ENCODE measurements at places on chromosomes 4 and X.

GRCh38 chrX:23292988-23293651 lies 41.5 kb upstream of the PTCHD1 start:
- no peak for DNase-seq

GRCh38 chrX:66221856-66222255 lies 57.8 kb downstream of the HEPH start:
- DNase-seq, result no peak

GRCh38 chrX:46185923-46186810 lies 359.1 kb downstream of the ZNF674 start:
- DNase-seq, result no peak

DNA sequence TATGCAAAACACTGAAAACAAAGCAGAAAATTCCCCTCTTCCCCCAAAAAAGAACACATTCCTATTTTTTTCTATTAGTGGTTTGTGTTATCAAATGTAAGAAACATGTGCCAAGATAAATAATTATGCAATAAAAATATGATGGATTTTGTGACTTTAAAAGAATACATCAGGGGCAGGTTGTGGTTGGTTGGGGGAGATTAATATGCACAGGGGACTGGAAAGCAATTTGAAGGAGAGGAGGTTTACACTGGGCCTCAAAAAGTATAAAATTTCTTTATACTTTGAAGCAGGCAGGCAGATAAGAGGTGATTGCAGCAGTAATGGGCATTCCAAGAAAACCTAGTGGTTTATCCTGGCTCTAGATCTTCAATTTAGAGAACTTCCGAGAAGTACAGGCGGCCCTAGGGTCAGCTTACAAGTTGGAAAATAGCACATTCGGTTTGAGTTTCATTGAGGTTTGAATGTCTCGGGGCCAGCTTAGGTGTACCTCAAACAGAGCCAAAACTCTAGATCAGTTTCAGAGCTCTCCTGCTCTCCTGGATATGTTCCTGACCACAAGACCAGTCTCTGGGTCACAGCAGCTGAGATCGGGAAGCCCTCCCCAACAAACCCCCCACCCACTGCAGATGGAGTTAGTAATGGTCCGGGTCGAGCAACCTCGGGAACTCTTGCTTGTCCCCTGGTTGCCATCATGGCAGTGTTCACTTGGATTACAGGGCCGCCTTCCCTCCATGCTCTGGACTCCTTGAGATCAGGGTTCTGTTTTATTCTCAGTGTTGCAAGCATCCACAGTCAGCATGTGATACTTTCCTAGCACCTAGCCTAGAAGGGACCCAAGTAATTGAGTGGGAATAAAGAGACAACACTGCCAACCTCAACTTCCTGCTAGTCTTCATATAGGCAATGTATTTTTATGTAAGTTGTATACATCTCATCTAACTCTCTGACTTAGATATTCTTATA lies 112.1 kb upstream of the DDIT4L start:
- DNase-seq, result no peak

DNA sequence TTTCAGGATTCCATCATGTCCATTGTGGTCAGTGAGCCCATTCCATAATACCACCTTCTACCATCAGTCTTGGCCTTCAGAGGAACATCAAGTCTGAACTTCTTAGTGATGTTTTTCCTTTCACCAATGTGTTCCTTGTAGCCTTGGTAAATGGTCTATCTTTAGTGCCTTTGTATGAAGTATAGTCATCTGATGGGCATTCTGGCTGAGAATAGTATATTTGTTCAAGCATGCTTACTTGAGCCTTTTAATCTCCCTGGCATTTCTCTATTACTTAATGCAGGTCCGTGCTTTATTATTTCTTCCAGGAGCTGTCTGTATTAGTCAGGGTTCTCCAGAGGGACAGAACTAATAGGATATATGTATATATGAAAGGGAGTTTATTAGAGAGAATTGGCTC lies 99.7 kb downstream of the TLL1 start:
- DNase-seq, result no peak
